ENCODE measurements at places on chromosomes 16 and 17.

- no peak for DNase-seq
Observed at GRCh38 chr17:17156511-17156910, 49.6 kb downstream of the PLD6 start.

GRCh38 chr16:66647866-66648265 lies 43.4 kb downstream of the CMTM3 start:
- DNase-seq = no peak

- no peak for DNase-seq
Observed at GRCh38 chr17:68832109-68832802, 122.9 kb downstream of the ABCA8 start.

- DNase-seq = no peak
Observed at GRCh38 chr17:49297141-49297540, 64.9 kb downstream of the ZNF652 start.

- no peak for DNase-seq
Observed at GRCh38 chr16:4385789-4386450, 14.3 kb downstream of the VASN start.

DNA sequence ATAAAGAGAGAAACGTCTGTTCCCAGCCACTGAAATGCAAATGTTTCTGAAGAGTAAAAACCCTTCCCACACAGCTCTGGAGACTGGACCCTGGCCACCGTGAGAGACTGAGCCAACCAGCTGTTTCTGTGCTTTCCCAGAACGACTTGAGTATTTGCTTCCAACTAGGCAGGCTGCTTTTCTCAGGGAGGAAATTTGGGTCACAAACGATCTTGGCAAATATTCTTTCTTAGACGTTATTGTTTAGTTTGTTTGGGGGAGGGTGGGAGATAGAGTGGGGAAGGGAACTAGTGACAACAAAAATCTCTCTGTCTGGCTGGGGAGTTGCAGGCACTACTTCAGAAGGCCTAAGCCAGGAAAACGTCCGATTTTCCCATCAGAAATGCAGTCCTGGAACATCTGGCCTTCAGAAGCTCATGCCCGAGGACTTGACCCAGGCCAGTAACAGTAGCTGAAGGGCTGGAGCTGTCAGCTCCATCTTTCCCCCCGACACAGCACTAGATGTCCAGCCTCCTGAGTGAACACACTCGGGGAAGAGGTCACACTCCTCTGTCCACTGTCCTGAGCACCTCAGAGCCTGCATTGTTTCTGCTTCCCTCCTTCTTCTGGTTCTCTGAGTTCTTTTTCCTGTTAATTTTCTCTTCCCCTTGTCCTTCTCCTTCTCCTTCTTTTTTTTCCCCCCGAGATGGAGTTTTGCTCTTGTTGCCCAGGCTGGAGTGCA lies 4.0 kb downstream of the CCDC92B start:
- DNase-seq = no peak

GRCh38 chr17:61211236-61211635 lies 188.4 kb upstream of the TBX2 start:
- no peak for DNase-seq

- no peak for DNase-seq
Observed at GRCh38 chr16:4208341-4208751, 33.5 kb downstream of the SRL start.

DNA sequence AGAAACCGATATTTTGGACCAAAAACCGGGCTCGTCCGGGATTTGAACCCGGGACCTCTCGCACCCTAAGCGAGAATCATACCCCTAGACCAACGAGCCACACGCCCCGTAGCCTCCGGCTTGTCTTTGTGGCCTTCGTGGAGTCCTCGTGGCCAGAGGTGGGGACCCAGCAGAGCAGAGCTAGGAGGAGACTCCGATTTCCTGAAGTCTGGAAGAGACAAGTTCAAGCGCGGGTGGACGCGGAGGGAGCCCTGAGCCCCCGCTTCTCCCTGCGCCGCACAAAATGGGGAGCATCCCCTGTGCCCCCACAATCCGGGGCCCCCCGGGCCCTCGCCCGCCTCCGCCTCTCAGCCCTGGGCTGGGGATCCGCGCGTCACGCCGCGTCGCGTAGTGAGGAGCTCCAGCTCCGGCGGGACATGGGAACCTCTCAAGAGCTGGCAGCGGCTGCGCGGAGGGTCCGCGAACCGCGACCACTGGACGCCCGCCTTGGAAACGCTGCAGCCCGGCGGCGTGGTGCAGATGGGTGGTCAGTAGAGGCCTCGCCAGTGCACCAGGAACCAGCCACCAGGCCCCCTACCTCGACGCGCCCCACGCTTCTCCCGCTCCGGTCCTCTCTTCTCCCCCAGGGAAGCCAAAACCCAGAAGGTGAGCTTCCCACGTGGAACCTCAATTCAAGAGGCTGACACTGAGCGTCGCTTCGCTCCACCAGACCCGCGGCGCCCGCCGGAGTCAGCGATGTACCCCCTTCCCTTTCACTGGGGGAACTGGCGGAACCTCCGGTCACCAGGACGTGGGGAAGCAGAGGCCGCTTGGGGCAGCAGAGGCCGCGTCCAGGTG lies 5.2 kb upstream of the OR1F1 start:
- no peak for DNase-seq

GRCh38 chr17:16873174-16874035 lies 98.5 kb downstream of the TNFRSF13B start:
- DNase-seq = no peak

DNA sequence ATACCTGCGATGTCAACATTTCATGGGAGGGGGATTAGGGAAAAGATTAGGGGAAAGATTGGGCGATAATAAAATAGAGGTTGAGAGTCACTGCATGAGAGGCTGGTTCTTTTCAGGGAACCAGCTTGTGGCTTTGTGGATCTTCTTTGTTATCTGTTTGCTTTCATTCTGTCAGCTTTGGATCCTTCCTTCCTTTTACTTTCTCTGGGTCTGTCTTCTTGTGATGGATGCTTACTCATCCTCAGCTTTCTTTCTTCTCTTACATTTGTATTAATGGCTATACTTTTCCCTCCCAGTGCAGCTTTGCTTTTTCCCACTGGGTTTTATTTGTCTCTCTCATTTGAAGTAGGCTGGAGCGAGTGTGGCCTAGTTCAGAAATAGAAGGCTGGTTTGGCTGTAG lies 47.1 kb downstream of the RPTOR start:
- no peak for DNase-seq

- no peak for DNase-seq
Observed at GRCh38 chr17:65800655-65801054, 239.2 kb upstream of the AXIN2 start.

DNA sequence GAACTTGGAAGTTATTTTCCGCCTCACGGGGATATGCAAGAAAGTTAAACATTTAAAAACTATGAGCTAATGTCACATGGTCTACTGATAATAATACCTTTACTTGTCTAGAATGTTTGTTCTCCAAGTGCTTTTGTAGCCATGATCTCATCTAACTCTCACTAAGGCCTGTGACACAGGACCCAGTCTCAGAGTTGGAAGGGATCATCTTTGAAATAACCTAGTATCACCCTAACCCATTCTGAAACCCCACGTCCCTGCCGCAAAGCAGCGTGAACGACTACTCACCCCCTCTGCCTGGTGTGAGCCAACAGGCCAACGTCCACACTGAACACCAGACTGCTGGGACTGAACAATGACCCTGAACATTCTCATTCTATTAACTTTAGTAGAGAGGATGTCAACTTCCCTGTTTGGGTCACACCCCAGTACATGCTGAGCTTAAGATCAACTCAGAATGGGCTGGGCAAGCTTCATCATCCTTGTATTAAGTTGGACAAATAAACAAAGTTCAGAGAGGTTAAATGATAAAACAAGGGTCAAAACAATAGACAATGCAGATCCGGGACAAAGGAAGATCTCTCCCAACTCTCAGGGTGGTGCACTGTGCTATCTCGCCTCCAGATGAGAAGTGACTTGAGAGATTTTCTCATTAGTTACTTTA lies 54.8 kb upstream of the BCAR1 start:
- DNase-seq = no peak

- DNase-seq = no peak
Observed at GRCh38 chr17:28381141-28381825, 9.8 kb downstream of the SARM1 start.

- no peak for DNase-seq
Observed at GRCh38 chr16:85051067-85051581, 23.5 kb downstream of the KIAA0513 start.

- no peak for DNase-seq
Observed at GRCh38 chr16:21103941-21104860, 46.4 kb downstream of the DNAH3 start.

DNA sequence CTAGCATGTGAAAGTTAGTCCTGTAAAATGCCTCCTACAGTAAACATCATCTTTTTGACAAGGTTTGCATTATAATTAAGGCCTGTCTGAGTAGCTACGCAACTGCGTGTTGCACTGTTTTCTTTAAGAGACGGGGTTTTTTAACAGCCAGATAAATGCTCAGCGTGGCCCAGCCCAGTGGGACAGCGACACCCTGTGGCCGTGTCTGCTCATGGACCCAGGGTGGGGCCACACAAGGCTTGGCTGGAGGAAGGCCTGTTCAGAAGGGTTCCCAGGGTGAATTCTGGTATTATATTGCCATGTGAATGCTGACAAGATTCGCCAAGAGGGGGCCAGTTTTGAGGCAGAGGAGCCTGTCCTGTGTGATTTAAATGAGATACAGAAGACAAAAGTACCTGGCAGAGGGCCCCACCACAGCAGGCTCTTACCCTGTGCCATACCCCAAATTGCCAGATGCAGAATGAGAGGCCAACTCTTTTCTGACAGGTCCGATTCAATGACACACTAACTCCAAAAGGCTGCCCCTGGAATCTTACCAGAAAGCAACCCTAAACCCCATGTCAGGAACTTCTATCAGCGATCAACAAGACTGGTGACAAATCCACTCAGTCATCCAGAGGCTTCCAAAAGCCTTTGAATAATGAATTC lies 65.9 kb upstream of the IRX6 start:
- DNase-seq = no peak
